ENCODE measurements at places on chromosomes 12 and 14. TPM values are rescaled to one million over a fixed set of nuclear protein-coding genes. Genes with fewer than 3 reads are reported as not detected.
A peak's percentile ranks its signal among the peaks of the same experiment; 100 is the strongest.

DNA sequence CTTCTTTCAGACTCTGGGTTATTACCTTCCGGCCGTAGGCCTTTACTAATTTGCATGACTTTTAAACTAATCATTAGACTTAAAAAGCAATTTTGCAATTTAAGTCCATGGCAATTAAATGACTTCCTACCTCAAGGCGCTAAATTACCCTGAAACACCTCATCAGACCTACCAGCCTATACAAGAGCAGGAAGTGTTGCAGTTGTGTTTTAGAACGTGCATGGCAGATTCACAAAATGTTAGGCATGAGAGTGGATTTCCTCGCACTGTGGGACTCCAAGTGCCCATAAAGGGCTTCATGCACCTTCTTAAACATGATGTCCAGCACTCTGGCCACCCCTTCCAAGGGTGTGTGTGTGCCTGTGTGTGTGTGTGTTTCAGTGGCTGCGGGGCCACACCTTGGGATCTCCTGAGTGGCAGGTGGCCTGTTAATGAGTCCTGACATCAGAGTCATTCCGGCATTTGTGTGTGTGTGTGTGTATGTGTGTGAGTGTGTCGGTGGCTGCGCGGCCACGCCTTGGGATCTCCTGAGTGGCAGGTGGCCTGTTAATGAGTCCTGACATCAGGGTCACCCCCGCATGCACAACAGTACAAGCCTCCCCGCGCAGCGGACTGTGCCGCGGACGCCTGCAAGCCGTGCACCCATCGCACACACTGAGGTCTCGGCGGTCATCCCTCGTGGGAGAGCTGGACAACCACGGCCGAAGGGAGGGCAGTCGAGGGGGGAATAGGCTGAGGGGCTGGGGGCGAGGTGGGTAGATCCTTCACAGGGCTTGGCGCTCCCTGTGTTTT lies 900 bp downstream of the C2CD5 start:
- H3K36me3 ChIP-seq, result no peaks in the 10 kb centered on the region
- DNase-seq, result no peak
- H3K4me3 ChIP-seq, result peak overlapping the region; percentile 93
- H3K27ac ChIP-seq, result peak overlapping the region; percentile 86

DNA sequence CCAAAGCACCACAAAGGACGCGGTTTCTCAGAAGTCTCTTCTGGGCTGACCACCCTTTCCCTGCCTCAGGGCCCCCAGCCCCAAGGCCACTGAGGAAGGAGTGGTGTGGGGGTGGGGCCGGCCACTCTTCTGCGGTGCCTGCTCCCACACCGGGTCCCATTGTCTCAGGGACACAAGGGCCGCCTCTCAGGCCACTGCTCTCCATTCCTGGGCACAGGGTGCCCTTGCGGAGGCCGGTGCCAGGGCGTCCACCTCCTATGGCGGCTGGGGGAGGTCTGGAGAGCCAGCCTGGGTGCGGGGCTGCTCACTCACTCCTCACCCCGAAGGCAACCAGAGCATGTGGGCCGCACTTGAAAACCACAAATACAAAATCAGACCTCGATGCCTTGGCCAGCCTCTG lies 44.1 kb downstream of the PRIMA1 start:
- no peaks in the 10 kb centered on the region for H3K4me1 ChIP-seq
- no peak overlapping the region for H3K4me3 ChIP-seq
- no peaks in the 10 kb centered on the region for H3K36me3 ChIP-seq
- H3K27ac ChIP-seq, result no peak overlapping the region

DNA sequence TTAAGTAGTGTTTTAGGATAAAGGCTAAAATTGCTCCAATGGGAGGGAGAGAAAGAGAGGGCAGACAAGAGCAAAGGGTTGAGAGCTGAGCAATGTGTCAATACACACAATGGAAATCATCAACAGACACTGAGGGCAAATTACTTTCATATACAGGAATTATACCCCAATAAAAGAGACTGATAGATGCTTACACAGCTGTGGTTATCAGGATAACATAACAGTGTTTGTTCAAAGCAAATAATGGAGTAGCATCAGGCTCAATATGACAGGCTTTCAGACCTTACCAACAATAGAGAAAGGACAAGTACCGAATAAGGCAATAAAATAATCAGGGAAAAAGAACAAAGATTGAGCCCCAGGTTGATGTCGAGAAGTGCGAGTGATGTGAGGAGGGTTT lies 53.4 kb upstream of the DIO2 start:
- no peaks in the 10 kb centered on the region for H3K4me1 ChIP-seq
- no peaks in the 10 kb centered on the region for H3K36me3 ChIP-seq
- no peak overlapping the region for H3K4me3 ChIP-seq
- no peak overlapping the region for H3K27ac ChIP-seq

DNA sequence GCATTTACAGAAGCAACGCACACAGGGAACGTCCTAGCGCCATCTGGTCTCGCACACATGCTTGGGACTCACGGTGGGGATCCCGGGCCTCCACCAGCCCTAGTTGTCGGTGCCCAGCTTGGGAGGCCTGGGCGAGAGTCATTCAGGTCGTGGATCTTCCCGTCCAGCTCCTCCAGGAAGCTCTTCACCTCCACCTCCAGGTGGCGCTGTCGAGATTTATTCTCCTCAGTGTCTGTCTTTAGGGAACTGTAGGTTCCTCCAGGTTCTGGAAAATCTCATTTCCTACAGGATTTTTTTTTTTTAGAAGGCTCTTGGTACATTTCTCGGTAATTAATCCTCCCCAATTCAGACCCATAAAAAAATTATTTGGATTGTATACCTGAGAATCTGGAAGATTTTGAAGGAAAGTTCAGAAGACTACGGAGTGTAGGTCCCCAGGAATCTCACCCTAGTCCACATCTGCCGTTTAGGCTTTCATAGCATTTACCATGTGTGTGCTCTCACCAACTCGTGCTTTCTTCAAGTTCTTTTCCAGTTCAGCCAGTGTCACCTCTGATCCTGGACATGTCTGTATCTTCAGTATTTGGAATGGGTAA lies 910.0 kb downstream of the TMEM121 start:
- H3K4me1 ChIP-seq, result no peaks in the 10 kb centered on the region
- H3K36me3 ChIP-seq, result no peaks in the 10 kb centered on the region
- DNase-seq, result no peak

Gene SLC38A4
- not detected for total RNA-seq

DNA sequence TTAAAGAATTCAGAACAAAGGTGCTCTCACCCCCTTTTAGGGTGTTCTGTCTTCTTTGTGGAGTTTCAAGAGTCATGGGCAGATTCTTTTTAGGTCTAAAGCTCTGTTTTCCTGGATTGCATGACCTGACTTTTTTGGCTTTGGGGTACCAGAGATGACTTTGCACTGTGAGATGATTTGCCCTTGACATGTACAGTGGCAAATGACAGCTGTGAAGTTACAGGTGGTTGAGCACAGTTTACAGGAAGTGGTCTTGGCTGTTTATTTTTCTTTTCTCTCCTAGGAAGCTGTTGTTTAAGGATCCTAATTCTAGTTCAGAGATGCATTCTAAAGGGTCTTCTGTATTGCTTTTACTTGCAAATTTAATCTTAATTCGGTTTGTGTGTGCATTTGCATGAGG lies 83.8 kb upstream of the METAP2 start:
- H3K4me3 ChIP-seq, result no peak overlapping the region
- no peak for DNase-seq
- H3K27ac ChIP-seq, result no peak overlapping the region
- no peaks in the 10 kb centered on the region for H3K27me3 ChIP-seq

DNA sequence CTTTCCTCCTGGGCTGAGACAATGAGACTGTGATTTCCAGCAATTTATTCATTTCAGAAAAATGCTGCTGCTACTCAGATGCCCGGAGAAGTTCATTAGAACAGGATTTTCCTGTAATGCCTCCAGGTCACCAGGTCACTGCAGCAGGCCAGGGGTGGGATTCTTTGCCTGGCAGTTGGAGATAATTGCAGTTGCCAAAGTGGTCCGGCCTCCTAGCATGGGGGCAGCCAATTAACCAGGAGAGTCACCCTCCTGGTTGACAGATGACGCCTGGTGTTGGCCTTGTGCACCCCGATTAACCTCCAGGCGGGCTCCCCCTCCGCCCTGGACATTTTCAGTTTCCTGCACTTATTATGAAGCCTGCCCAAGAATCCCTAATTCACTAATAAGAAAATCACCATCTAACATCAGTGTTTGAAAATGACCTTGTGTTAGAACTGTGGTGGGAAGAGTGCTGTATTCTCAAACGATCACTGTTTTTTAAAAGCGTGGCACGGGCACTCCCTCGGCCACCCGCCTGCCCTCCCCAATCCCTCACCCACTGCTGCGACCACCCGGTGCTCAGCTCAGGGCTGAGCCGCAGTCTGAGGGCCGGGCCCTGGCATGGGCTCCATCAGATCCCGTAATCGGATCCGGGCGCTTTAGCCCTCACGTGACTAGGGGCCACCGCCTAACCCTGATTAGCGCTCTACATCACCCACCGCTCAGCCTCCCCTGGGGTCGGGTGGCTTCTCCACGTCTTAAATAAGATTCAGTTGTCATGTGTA lies 12.9 kb downstream of the RIMBP2 start:
- no peaks in the 10 kb centered on the region for H3K36me3 ChIP-seq
- no peak for DNase-seq
- no peak overlapping the region for H3K27ac ChIP-seq
- no peak overlapping the region for H3K4me3 ChIP-seq

GRCh38 chr12:13183620-13184019 lies 12.9 kb upstream of the EMP1 start:
- no peaks in the 10 kb centered on the region for H3K36me3 ChIP-seq
- H3K27me3 ChIP-seq, result no peaks in the 10 kb centered on the region
- DNase-seq, result no peak

DNA sequence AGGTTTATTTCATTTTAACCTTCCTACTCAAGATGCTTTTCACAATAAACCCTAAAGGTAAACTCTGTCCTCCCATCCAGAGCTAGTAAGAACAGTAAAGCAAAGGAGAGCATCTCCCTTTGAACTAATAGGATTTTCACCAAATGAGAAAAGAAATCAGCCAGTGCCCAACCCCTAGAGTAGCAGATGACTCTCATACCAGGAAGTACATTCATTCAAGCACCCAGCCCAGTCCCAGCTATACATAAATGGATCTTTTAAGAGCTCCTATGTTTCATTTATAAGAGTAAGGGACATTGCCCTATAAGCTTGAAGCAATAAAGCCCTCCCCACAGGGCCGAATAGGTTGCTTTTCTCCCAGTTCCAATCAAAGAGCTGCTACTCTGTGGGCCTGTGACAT lies 7.6 kb downstream of the BAZ2A start:
- H3K27me3 ChIP-seq, result no peaks in the 10 kb centered on the region
- no peak for DNase-seq
- peaks cover 2% of the 10 kb centered on the region for H3K36me3 ChIP-seq
- no peak overlapping the region for H3K4me3 ChIP-seq

Gene HELB
- 9.3 TPM for total RNA-seq

Gene ALX1
- not detected for total RNA-seq

DNA sequence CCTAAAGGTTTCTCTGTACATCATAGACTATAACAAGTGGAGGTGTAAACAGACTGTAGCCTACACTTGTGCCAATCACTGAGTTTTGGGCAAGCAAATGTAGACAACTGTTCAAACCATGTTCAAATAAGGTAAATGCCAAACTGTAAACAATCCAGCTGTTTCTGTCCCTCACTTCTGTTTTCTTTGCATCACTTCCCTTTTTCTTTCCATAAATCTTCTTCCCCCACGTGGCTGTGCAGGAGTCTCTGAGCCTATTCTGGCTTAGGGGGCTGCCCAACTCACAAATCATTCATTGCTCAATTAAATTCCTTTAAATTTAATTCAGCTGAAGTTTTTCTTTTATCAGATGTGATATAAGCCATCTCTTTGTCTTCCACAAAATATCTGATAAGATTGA lies 65.1 kb upstream of the CPM start:
- H3K27me3 ChIP-seq, result no peaks in the 10 kb centered on the region
- no peak overlapping the region for H3K27ac ChIP-seq
- no peak overlapping the region for H3K4me3 ChIP-seq
- DNase-seq, result no peak

DNA sequence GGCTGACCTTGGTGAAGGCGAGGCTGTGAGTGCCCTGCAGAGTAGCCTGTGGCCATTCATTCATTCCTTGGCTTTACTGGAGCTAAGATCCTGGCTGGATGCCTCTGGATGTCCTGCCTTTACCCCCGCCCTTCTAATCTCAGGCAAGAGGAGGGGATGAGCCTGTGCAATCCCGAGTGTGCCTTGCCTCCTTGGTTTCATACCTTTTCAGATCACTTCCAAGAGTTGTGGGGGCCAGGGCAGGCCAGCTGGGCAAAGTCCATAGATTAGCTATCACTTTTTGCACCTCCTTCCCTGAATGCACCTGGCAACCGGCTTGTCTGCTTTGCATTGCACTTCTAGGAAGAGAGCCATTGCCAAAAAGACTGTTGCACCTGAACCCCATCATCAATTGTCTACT lies 1.5 kb downstream of the VRTN start:
- H3K4me3 ChIP-seq, result no peak overlapping the region
- no peak overlapping the region for H3K27ac ChIP-seq
- DNase-seq, result no peak
- H3K27me3 ChIP-seq, result no peaks in the 10 kb centered on the region
- no peaks in the 10 kb centered on the region for H3K4me1 ChIP-seq

Gene NKX2-1
- 0.84 TPM for total RNA-seq

Gene SERPINA9
- not detected for total RNA-seq

Gene KCNC2
- not detected for total RNA-seq

DNA sequence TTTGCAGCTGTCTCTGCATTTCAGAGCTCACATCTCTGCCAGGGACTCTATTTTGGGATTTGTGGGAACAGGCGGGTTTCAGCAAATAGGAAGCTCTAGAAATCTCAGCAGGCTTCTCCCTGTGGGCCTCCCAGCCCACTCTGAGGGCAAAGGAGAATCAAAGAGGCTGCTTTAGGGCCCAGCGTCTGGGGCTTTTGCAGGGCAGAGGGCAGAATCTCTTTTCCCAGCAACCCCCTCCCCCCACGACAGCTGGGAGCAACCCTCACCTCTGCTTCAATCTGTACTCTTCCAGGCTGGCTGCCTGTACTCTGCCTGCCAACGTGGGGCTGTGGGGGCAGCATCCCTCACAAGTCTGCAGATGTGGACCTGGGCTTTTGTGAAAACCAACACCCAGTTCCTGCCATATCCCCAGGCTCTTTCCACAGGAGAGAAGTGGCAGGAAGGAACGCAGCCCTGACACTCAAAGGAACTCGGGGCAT lies 529.6 kb upstream of the TBX3 start:
- no peak overlapping the region for H3K27ac ChIP-seq
- H3K27me3 ChIP-seq, result no peaks in the 10 kb centered on the region
- no peaks in the 10 kb centered on the region for H3K36me3 ChIP-seq
- no peak overlapping the region for H3K4me3 ChIP-seq
- no peak for DNase-seq
- H3K4me1 ChIP-seq, result no peaks in the 10 kb centered on the region
